ENCODE measurements at places on chromosomes 2 and 18.

- no peak for DNase-seq
Observed at GRCh38 chr18:59041819-59042815, 97.6 kb upstream of the SEC11C start.

- DNase-seq, result no peak
Observed at GRCh38 chr18:58325494-58325893, 281.5 kb downstream of the NEDD4L start.

DNA sequence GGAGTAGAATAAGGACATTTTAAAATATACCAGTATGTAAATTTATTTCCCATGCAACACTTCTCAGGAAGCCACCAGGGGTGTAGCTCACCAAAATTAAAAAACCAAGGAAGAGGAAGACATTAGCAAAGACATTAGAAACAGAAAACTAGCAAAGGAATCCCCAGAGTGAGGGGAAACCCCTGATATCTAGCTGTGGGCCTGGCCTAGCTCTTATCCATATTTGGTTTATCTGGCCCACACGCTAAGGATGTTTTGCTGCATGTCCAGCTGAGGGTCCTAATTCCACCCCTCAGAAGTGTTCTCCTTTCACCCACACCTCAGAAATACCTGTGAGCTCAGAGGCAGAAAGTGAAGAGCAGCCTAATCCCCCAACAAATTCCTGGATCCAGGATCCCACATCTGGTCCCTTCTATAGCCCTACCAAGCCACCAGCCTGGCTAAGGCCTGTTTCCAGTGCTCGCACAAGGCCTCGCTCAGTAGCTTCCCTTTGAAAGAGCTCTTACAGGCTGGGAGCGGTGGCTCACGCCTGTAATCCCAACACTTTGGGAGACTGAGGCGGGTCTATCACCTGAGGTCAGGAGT lies 17.4 kb downstream of the OSBPL1A start:
- DNase-seq, result no peak

DNA sequence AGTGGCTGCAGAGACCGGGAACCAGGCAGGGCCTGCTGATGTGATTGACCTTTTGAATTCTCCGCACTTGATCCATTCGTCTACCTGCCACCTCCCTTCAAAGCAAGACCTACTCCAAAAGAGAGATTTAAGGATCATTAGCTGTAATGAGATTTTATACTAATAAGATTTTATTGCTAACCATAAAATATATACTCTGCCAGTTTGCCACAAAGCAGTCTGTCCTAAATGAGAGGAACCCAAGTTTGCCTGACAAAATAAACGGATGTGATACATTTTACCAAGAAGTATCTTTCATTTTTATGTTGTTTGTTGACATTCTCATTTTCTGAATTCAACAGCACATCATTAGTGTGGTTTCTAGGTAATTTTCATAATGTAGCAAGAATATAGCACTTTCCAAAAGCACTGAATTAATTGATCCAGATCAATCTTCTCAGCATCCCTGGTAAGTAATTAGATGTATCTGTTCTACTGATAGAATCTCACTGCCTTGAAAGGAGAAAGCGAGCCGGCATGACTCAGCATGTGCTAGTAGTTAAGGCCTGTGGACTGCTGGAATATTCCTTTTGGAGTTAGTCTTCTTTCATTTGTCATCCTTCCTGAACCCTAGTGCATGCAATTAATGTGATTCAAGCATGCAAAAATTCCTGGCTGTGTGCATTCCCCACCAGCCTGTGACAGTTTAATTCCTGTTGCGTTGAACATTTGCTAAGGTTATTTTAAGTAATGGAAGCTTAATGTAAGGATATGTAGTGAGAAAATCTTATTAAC lies 128.5 kb downstream of the ARL6IP6 start:
- DNase-seq, result no peak

GRCh38 chr2:102034683-102035548 lies 43.2 kb downstream of the IL1R2 start:
- no peak for DNase-seq

DNA sequence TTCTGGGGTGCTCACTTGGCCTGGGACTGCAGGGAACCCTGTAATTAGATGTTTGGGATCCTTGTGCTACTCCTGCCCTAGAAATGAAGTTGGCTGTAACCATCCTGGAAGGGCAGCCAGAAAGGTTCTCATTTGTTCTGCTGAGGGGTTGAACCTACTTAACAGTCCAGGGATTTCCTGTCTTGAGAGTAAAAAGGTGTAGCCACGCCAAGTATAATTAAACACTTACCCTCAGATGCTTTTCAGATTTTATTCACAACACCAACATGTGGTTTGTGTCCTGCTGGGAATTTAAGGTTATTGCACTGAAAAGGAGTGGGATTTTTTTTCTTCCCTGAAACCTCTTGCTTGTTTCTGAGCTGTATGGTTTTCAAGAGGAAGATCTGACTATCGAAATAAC lies 222.4 kb upstream of the APCDD1 start:
- no peak for DNase-seq

GRCh38 chr2:197937814-197938213 lies 133.4 kb downstream of the PLCL1 start:
- no peak for DNase-seq

GRCh38 chr18:14767474-14767873 lies 19.5 kb downstream of the ANKRD30B start:
- DNase-seq, result no peak

GRCh38 chr2:215970425-215970824 lies 42.9 kb downstream of the MREG start:
- no peak for DNase-seq

Data from NCI-H187 treated with DMSO at 0.1 percent for 48 hours (cell line).